ENCODE measurements at places on chromosomes 4 and X. TPM values are rescaled to one million over a fixed set of nuclear protein-coding genes. Genes with fewer than 3 reads are reported as not detected.

CSAG3 gene
- polyA plus RNA-seq = not detected

DNA sequence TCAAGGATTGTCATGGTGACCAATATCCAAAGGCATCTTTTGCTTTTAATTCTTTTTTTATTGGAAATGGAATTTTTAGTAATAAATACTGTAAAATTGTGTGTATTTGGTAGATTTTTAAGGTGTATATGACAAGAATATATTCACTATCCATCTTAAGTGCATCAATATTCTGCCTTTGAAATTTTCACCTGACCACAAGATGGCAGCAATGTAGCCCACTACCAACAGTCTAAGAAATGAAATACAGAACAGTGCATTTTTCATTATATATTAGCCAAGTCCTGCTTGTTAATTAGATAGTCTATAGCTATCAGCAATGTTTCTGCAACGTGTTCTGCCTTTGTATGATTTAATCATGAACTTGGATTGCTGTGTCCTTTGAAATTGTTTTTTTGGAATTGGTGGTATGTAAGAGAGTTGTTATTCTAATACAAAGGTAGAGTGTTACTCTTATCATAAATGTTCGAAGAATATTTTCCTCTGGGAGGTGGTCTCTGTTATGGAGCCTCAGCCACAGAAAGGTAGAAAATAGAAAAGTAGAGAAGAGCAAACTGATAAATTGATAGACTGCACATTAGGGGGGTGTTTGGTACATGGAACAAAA, 38.2 kb downstream of the HPGDS start:
- peak; percentile 5 for DNase-seq

GRCh38 chr4:138706201-138706600, 309.4 kb upstream of the NOCT start:
- no peak for DNase-seq

GRCh38 chr4:156528216-156528615, 443.4 kb downstream of the PDGFC start:
- DNase-seq = no peak

GRCh38 chrX:19958552-19959486, 32.0 kb downstream of the BCLAF3 start:
- peak; percentile 58 for DNase-seq

CNGA1 gene
- 4.7 TPM for polyA plus RNA-seq

DNA sequence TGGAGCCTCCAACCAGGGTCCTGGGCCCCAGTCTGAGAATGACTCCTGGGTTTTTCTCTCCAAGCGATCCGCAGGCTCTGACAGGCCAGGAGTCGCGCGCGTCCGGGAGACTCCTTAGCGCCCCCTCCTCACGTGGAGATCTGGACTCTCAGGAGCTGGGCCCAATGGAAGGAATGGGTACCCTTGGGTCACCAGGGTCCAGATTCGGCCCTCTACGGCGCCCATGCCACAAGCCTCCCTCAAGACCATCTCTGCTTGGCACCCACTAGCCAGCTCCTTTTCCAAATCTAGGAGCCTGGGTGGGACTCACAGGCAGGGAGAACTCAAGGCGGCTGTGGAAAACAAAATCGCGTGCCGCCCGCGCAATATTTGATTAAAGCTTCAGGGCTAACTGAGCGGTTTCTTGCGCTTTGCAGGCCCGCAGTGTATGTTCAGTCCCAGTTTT, 7.1 kb downstream of the HAND2 start:
- DNase-seq = no peak

- DNase-seq = no peak
Observed at GRCh38 chr4:99180382-99181070, 36.4 kb upstream of the ADH4 start.

DNA sequence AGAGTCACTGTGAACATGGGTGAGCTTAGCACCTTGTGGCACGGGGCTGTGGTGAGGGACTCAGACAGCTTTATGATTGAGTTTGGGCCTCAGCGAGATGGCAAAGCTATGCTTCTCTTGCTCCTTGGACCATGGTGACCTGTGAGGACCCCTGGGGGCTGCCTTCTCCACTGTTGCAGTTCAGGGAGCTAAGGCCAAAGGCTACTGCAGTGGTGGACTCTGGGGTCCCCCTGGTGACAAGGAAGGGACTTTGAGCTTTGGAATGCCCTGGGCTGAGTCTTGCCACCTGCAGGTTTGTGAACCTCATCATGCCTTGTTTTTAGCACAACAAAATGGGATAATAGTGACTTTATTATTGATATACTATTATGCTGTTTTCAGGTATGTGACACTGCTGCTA, 36.5 kb downstream of the TBL1X start:
- no peak for DNase-seq

MAGEA2B gene
- not detected for polyA plus RNA-seq

LRIT3 gene
- polyA plus RNA-seq = 0.31 TPM

- no peak for DNase-seq
Observed at GRCh38 chr4:137692205-137692604, 159.9 kb upstream of the PCDH18 start.

Data from large intestine (tissue), 12 donors.